ENCODE measurements at places on chromosomes 4 and X.

- DNase-seq, result peak; percentile 55
Measured at GRCh38 chrX:130896802-130897501, 6.1 kb downstream of the ENOX2 start.

GRCh38 chr4:74455361-74456055, 10.6 kb downstream of the AREG start:
- no peak for DNase-seq

DNA sequence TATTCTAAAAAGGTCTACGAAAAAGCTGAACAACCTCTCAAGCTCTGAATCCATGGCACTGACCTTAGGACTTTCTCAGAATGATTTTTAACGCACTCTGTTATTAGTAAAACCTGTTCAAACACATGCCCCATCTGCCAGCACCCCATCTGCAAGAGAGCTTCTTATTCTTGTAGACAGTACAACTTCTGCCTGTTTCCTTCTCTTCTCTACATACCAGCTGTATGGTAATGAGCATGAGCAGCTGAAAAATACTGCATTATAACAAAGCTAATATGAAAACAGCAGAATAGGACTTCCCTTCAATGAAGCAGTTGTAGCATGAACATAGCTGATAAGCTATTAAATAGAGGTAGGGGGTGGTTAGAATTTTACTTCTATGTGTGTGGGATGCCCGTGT, 167.9 kb downstream of the FBXW7 start:
- no peak for DNase-seq

- no peak for DNase-seq
Measured at GRCh38 chr4:109676886-109677285, 26.4 kb downstream of the CASP6 start.

DNA sequence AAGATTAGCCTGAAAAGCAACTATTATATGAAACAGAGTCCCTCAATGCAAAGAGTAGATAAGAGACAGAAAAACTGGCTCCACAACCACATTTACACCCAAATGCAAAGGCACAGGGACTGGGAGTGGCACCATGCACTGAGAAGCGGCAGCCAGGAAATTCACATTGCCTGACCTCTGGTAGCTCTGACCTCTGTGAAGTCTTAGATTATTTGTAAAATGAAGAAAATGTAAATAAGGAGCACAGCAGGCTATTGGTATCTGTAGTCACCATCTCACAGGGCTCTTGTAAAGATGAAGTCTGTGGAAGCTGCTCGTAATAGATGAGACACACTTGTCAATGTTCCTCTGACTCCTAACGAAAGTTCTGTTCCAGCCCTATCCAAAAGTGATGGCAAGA, 69.7 kb downstream of the FAT1 start:
- DNase-seq, result no peak

DNA sequence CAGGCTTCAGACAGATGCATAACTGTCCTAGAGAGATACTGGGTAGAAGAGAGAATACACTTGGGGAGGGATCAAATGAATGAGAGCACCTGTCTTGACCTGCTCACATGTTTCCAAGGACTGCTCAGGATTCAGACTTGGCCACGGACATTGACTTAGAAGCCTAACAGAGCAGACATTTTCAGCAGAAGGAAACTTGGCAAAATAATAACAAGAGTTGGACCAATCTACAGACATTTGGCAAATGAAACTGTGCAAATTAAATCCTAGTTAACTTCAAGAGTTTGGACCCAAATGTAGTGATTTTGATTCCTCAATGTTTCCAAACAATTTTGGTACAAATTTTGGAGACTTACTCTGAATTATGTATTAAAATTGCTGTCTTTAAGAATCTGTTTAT, 223.9 kb downstream of the CAMK2D start:
- no peak for DNase-seq

DNA sequence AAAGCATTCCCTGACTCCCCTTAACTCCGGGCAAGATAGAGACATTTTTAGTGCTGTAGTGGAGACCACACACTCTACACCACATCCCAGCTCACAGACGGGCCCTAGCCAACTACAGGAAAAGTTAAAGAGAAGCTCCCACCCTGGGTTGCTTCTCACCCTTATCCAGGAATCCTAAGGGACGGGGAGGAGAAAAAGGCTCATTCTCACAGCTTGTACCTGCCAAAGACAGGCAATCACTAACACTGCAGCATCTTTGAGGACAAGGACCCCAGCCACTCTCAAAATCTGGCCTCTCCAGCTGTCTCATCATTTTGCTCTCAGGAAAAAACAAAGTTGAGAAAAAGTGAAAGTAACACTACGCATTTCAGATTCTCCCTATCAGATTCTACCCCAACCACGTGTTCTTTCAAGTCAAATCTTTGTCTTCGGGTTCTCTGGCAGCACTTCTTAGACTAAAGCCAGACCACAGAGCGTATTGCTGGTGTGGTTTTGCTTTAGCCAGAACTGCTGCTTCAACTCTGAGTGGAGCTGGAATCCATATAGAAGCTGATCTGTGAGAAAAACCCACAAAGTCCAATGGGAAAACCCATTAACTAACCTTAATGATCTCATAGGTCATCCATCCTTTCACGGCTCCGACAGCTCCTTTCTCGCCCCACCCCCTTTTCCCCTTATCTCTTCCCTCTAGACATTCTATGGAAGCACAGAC, 605.9 kb upstream of the DIPK2B start:
- DNase-seq, result peak; percentile 92

- no peak for DNase-seq
Measured at GRCh38 chr4:78667325-78667724, 108.8 kb upstream of the BMP2K start.

GRCh38 chrX:119272882-119273419, 36.9 kb downstream of the PGRMC1 start:
- DNase-seq, result no peak

GRCh38 chrX:115023811-115024210, 6.4 kb upstream of the IL13RA2 start:
- peak; percentile 25 for DNase-seq

DNA sequence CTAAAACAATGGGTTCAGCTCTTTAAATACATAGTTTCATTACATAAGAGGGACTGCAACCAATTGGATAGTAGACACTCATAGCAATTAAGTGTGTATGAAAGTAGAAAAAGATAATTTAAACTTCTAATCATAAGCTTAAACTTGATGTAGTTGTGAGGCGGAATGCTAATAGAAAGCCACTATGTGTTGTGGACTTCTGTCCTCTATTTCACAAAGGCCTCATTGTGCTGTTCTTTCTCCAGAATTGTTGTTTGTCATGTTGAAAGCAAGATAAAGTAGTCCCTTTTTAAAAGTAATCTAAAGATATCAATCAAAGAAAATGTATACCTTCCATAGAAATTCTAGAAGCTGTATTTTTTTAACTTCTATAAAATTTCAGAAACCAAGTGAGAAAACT, 329.4 kb downstream of the KLHL4 start:
- DNase-seq, result no peak

- DNase-seq, result no peak
Measured at GRCh38 chr4:142697320-142697719, 148.8 kb downstream of the INPP4B start.

DNA sequence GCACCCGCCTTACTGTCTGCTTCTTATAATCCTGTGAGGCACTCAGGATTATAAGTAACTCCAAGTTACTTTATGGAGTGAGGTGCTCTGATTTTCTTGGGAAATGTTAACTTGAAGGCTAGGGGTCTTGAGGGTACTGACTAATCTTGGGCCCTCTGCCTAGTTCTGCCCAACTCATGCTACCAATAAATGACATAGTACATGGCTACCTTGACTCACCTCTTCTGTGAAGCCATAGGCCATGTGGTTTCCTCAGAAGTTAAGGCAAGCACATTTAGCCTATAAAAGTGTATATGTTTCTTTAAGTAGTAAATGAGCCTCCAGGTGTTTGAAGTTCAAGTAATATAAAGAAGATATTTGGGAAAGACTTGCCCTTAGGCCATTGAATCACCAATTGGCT, 99.8 kb upstream of the CASK start:
- no peak for DNase-seq

DNA sequence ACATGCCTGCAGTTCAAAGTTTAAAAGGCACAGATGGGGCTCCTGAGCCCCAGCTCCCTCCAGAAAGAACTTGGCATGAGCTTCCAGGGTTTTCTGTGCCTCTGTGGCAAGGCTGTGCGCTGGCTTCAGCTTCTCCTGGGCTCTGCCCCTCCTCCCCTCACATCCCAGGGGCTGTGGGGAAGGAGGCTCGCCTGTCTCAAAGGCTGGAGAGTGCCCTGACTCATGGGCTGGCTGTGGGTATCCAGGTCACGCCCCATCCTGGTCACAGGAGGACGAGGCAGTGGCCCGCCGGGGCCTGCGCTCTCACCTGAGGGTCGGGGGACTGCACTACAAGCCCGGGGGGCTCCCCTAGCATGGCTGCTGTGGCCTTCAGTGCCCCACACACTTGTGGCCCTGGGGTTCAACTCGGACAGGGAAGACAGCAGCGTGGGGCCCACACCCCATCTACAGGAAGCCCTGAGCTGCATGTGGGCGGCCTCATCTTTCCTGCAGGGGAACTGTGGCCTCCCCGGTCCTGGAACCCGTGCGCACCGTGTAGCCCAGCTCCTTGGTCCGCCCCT, 17.9 kb downstream of the LRPAP1 start:
- DNase-seq, result no peak

- DNase-seq, result peak; percentile 29
Measured at GRCh38 chr4:60682901-60683300, 517.2 kb upstream of the ADGRL3 start.

DNA sequence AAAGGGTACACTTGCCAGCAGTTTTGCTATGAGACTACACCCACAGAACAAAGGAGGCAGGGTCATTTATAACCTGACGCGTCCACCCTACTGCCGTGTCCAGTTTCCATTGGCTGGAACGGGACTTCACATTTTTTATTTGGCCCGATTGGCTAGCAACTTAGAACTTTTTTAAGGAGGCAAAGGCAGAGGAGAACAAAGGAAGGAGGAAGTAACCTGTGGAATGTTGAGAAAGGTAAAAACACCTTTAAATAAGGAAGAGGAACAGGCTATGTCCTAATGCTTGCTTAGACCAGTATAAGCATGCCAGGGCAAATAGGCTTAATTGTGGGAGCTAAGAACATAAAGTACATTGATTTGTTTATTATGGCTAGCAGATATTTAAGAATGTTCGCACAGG, 18.7 kb downstream of the KDM6A start:
- no peak for DNase-seq

DNA sequence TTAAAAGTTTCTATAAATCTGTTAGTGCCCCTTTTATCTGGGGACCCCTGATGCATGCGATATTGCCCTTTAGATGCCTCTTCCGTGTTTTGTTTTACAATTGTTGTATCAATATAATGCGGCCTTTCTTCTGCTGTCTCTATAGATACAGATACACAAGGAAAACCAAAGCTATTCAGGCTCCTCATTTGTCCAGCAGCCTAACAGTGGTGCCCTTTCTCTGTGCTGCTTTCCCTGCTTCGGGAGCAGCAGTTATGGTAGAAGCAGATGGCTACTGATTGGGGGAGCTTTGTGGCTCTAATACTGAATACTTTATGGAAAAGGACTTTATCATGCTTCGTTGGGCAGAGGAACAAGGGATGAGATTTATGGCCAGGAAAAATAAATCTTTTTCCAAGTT, 10.6 kb upstream of the PRDM8 start:
- no peak for DNase-seq

DNA sequence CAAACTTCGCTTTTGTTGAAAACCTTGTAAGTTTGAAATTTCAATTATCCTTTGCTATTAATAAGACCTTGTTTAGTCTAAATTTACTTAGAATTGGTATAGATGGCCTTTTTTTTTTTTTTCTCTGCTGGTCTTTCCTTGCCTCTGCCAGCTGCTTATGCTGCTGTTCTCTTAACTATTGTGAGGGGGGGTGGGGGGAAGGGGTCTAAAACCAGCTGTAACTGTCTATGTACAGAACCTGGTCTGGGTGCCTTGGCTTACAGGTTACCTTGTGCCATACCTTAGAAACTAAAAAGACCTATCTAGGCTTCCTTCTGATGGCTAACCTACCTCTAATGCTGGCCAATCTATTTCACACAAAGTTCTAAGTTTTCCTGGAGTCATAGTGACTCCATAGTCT, 1.0 kb downstream of the UGT2B17 start:
- DNase-seq, result no peak

GRCh38 chr4:38004062-38004461, 43.9 kb downstream of the PTTG2 start:
- peak; percentile 23 for DNase-seq

- no peak for DNase-seq
Measured at GRCh38 chr4:47251348-47252135, 212.0 kb downstream of the COMMD8 start.

DNA sequence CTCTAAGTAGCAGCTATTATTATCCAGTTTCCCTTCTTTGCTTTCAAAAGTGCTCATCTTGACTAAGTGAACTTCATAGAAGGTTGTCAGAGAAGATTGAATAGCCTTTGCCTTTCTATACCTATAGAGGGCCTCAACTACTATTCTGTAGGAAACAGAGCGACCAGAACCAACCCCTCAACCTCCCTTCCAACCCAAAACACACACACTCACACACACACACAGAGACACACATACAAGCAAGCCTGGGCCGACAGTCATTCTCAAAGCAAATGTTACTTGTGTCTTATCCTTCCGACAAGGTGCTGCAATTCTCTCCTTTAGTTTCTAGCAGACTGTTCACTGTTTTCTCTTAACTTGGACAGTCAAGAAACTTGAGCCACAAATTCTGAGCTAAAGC, 201.6 kb downstream of the DCTD start:
- no peak for DNase-seq

DNA sequence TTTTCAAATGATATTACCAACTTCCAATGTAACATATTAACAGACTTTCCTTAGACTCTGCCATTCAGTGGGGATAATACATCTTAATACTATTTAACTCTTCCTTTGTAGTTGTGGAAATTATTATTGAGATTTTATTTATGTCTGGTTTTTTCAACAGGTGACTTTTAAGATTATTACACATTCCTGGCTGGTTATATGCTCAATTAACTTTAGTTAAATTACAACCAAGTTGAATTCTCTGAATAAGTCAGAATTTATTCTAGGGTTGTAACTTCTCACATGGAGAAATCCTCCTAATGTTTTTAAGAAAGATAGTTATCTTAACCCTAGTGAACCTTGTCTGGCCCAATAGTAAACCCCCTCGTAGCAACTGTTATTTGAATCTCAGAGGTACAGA, 107.3 kb downstream of the SLC10A6 start:
- no peak for DNase-seq

DNA sequence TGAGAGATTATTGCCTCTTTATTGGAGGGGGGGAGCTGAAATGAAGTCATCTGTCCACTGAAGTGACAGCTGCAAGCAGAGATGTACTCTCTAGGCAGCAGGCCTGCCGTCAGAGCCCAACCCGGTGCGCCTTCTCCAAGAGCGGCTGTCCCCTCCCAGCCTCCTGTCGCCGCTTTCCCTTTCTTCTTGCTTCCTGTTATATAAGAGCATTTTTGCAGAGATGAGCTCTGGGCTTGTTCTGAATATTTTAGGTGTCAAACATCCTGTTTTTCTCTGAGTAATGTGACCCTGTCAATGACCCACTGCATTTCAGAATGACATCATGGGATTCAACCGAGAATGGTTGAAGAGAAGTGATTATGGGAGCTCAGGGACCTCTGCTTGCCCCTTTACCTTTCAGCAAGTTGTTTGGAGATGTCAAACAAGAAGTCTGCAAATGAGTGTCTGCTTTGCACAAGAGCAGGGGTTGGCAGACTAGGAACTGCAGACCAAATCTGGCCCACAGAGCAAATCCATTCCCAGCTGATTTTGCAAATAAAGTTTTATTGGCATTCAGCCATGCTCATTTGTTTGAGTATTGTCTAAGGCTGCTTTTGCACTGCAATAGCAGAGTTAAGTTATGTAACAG, 79.9 kb downstream of the SLC9A6 start:
- DNase-seq, result peak; percentile 47

- DNase-seq, result no peak
Measured at GRCh38 chrX:69279234-69279633, 114.0 kb upstream of the PJA1 start.

All from AG10803 (cell line).